Articular chondrocyte of knee joint (primary cell): ENCODE measurements at places on chromosomes 11 and 22. TPM values are rescaled to one million over a fixed set of nuclear protein-coding genes. Genes with fewer than 3 reads are reported as not detected.

The HIC2 gene
- 1.2 and 1.6 TPM in 2 replicates for total RNA-seq

The PATE2 gene
- total RNA-seq = 0.13 and 0.43 TPM in 2 replicates

The OR4A16 gene
- not detected in 2 replicates for total RNA-seq

The TRIM51 gene
- not detected in 2 replicates for total RNA-seq

The AMPD3 gene
- 8.4 and 12.0 TPM in 2 replicates for total RNA-seq

The OR6A2 gene
- total RNA-seq = 0.52 and 0.76 TPM in 2 replicates

The GUCY1A2 gene
- total RNA-seq = 0.91 and 4.6 TPM in 2 replicates

The FOLH1 gene
- total RNA-seq = not detected in 2 replicates

The MMP11 gene
- total RNA-seq = 3.9 and 4.1 TPM in 2 replicates

The GRAP2 gene
- total RNA-seq = not detected in 2 replicates

The CEND1 gene
- 0.26 and 0.32 TPM in 2 replicates for total RNA-seq
